CD4-positive, alpha-beta memory T cell (primary cell): ENCODE measurements at places on chromosomes 2 and 18.

GRCh38 chr2:126909366-126909765 lies 10.7 kb downstream of the TEX51 start:
- no peak for DNase-seq

DNA sequence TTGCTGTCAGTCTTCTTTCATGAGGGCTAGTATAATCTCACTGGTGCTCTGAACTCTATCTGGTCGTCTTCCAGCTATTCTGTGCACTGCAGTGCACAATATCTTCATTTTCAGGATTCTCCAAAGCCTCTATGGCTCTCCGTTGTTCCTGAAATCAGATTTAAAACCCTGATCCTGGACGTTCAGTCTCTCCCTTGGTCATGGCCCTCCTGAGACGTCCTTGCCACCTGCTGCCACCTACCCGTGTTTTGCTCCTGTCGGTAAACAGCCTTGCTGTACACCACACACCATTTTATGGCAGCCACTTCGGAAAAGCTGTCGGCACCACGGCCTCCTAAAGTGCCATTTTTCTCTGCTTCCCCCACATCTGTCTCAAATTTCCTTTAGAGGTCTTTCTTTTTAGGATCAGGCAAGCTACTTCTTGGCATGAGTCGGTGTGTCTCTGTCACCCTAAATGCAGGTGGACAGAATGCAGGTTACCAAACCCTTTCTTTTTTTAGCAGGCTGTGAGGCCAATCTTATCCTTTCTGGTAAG lies 170.0 kb downstream of the HRH4 start:
- no peak for DNase-seq

DNA sequence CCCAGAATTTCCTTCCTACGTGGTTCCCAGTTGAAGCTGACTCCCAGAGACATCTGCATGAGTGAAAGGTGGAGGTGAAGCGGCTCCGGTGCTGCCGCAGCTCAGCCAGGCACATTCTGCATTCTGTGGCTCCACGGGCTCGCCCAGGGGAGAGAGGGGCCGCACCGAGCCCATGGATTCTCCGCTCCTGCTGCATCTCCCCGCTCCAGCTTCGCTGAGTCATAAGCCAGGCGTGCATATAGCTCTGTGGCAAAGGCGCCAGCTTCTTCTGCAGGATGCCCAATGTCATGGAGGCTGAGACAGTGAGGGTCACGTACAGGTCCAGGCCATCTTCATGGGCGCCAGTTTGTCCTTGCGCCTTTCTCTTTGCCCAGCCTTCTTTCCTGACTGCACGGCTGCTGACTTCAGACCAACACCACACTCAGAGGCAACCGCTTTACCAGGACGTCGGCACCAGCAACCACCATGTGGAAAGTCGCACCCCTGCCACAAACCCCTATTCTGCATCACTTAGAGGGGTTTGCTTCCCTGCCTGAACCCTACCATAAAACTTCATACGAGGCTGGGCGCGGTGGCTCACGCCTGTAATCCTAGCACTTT lies 215.7 kb downstream of the MGAT5 start:
- no peak for DNase-seq

DNA sequence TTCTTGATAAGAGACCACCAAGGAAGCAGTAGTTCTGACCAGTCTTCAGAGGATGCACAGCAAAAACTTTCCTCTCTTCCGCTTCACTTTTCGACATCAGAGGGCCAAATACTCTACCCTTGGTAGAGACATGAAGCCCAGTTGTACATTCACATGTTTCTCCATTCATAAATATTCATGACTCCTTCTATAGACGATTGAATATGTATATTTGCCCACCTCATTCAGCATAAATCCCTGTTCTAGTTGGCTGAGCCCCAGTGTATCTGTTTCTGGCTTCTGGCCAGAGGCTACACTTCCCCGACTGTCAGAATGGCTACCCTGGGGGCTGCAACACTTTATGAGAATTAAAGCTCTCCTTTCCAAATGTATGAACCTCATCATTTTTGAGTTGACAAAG lies 258.5 kb downstream of the ASXL3 start:
- DNase-seq = no peak
